NCI-H2081 (cell line): ENCODE measurements at places on chromosomes 3 and 15.
A peak's percentile ranks its signal among the peaks of the same experiment; 100 is the strongest.

GRCh38 chr3:171875923-171876412, 32.8 kb downstream of the TMEM212 start:
- no peak for DNase-seq

GRCh38 chr15:71111181-71111565, 4.1 kb upstream of the THSD4 start:
- DNase-seq: no peak

- no peak for DNase-seq
Measured at GRCh38 chr3:126944089-126944965, 38.6 kb upstream of the PLXNA1 start.

GRCh38 chr3:54259636-54260035, 137.3 kb downstream of the CACNA2D3 start:
- DNase-seq: no peak

DNA sequence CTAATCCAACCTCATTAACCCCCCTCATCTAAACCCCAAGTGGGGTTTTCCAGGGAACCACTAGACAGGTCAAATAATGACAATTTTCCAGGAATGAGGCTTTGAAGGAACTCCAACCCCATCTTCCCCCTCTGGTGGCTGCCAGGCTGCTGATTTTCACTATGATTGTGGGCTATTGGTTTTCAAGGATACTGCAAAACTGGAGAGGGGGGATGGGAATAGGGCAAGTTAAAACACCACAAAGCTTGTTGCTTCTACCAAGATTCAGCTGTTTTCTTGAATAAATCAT, 10.4 kb upstream of the ZNF662 start:
- DNase-seq: no peak

GRCh38 chr3:71726146-71726545, 944 bp upstream of the EIF4E3 start:
- no peak for DNase-seq

- no peak for DNase-seq
Measured at GRCh38 chr3:67123914-67124313, 125.8 kb downstream of the KBTBD8 start.

DNA sequence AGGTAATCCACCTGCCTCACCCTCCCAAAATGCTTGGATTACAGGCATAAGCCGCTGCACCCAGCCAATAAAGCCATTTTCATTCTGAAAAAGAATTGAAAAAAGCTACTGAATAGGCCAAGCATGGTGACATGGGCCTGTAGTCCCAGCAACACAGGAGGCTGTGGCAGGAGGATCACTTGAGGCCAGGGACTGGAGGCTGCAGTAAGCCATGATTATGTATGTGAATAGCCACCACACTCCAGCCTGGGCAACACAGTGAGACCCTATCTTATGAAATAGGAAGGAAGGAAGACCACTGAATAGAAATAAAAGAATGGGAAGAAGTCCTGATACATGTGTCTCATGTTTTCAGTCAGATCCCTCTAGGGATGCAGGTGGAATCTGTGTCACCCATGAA, 36.0 kb upstream of the SEMA4B start:
- no peak for DNase-seq

DNA sequence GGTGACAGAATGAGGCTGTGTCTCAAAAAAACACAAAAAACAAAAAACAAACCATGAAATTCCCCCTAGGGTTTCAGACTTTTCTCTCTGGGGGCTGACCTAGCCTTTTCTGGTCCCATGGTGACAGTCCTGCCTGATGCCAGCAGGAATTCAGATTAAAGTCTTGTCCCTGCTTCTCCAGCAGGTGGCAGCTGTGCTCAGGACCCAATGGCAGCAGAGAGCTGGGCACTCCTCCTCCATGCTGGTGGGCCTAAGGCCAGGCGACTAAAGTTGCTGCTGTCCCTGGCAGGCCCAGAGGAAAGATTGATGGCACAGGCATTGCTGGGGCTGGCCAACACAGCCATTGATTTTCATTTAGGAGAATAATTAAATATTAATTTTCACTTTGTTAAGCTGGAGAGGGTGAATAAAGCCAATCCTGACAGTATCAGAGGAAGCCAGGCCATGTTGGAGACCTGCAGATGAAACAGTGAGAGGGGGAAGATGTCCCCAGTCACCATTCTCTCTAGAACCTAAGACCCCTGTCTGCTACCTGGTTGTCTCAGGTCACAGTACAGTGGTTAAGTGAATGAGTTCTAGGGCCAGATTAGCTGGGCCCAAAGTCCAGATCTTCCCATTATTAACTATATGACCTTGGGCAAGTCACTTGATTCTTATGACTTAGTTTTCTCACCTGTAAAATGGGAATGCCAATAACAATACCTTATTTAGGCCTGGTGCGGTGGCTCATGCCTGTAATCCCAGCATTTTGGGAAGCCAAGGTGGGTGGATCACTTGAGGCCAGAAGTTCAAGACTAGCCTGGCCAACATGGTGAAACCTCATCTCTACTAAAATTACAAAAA, 7.1 kb downstream of the CELF6 start:
- DNase-seq: peak; percentile 51

DNA sequence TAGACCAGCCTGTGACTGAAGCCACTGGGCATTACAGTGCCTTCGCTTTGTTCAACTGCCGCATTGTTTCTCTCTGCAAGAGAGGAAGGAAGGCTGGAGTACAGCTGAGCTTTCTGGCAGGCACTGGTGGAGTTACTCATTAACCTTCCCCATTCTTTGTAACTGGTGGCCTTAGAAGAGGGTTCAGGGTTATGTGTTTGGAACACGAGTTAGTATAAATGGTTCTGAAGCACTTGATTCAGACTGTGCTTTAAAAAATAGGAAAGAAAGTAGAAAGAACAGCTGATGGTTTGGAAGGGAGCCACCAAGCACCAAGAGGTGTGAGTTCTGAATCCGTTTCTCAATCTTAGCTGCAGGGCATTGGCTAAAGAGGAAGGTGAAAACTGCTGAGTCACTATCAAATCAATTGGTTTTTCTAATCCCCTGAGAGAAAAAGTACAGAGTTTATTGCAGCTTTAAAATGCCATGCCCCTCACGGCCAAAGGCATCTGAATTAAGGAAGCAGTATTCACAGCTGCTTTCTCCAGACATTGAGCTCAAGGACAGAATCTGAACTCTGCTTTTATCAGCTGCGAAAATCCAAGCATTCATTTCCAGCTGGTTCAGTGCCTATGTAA, 3.6 kb downstream of the HGD start:
- DNase-seq: no peak

GRCh38 chr3:155270485-155271342, 22.8 kb downstream of the STRIT1 start:
- no peak for DNase-seq

- no peak for DNase-seq
Measured at GRCh38 chr3:114060906-114061655, 4.5 kb downstream of the QTRT2 start.

GRCh38 chr15:71802770-71803169, 7.6 kb upstream of the NR2E3 start:
- DNase-seq: no peak

- DNase-seq: no peak
Measured at GRCh38 chr3:46997453-46998091, 18.1 kb downstream of the NBEAL2 start.

DNA sequence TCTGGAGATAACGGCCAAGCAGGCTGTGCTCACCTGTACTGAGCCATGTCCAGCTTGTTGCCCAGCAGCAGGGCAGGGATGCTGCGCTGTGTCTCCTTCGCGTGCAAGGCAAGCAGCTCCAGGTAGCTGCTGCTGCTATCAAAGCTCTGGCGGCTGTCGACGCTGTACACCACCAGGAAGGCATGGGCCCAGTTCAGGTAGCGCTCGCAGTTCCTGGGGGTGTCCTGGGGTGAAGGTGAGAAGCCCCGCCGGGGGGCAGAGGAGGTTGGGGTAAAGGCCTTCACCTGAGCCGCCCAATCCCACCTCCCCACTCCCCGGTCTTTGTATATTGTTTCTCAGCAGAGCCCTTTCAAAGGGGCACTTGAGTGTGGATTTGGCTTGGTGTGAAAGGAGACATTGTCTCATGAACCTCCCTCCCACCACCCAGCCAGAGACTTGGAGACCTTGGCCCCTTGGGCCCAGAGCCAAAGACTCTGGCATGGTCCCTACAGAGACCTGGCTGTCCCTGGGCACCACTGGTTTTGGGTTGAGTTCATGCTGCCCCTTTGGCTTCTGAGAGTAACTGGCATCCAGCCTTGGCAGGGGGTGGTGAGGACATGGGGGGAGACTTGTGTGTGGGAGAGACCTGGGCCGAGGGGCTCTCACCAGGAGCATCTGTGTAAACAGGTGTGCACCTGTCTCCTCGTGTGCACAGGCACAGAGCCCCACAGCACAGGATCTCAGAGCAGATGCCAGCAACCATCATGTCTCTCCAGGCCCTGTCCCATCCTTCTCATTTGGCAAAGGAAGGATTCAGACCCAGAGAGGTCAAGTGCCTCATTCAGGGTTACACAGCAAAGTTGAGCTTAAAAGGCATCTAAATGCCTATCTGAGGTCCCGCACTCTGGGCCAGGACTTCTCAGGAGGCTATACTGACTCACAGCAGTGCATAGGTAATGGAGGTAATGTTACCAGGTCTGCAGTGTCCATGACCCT, 9.1 kb downstream of the RASL12 start:
- DNase-seq: no peak

GRCh38 chr15:74653426-74654102, 37.9 kb downstream of the CLK3 start:
- DNase-seq: no peak

DNA sequence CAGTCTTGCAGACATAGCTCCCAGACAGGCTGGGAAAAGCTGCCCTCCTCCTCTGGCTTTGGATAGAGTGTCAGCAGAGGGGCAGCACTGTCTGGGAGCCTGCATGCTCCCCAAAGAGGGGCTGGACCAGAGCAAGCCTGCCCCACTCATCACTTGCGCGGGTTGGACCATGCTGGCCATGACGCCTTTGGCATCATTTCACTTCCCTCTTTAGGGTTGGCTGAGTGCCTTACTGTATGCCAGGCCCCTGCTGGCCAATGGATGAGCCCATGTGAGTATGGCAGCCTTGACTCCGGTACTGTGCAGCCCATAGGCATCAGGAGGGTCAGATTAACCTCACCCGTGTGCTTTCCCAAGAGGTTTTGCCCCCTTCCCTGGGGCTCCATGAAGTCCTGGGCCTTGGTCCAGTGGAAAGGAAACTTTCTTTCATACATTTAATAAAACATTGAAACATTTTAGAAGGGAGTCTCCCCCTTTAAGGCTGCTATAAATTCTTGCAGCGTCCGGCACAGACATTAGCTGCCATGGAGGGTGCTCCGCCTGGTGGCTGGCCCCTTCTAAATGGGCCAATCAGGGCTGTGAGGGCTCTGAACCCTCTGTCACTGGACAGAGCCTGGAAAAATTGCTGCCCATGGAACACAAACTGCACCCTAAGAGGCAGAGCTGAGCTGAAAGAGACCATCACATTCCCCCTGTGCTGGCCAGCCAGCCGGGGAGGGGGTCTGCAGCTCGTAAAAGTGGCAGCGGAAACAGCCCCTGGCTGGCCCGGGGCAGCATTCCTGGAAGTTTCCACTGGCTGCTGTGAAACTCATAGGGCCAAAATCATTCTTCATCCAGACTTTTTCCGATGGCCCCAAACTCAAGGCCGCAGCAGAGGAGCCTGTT, 20.8 kb upstream of the DUSP7 start:
- no peak for DNase-seq

GRCh38 chr3:159252274-159252673, 450.4 kb downstream of the MFSD1 start:
- DNase-seq: no peak

DNA sequence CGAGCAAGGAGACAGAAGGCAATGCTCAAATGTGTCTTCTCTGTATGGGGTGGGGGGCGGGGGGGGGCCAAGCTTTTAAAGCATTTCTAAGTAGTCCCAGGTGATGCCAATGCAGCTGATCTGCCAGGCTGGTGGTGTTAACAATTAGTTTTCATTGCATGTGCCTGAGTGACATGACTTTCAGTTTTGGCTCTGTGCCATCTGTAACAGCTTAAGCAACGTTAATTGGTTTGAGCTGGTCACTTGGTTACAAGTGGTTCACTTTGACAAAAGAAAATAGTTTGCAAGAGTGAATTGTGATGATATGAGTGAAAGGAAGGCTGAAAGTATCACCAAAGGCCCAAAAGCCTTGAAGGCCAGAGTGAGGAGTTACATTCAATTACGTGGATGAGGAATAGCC, 26.4 kb upstream of the LRIG1 start:
- peak; percentile 1 for DNase-seq

- DNase-seq: no peak
Measured at GRCh38 chr3:184924547-184924946, 112.6 kb downstream of the VPS8 start.

- DNase-seq: no peak
Measured at GRCh38 chr15:70407955-70408354, 310.2 kb upstream of the TLE3 start.

- no peak for DNase-seq
Measured at GRCh38 chr3:128276146-128276435, 122.8 kb downstream of the EEFSEC start.

DNA sequence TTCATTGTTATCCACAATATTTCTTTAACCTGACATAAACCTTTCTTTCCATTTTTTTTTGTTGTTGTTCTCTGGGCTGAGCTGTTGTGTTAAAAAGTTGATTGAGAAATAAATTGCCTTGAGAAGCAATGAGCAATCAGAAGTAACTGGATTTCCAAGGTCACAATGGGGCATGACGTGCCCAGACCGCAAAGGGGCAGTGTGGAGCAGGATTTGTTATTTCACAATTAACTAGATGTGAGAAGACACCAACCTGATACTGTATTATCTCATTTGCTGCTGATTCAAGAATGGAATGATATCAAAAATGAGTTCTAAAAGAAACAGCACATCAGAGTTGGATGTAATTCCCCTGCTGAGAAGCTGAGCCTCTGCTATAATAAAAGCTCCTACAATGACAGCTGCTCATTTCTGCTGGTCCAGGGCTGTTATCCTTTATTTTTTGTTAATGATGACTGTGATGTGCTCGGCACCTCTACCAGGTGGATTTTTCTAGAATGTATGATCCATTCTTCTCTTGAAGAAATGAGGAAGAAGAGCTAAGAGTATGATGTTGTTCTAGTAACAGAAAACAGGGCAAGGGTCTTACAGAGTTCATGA, 28.1 kb downstream of the CPNE4 start:
- DNase-seq: peak; percentile 29

DNA sequence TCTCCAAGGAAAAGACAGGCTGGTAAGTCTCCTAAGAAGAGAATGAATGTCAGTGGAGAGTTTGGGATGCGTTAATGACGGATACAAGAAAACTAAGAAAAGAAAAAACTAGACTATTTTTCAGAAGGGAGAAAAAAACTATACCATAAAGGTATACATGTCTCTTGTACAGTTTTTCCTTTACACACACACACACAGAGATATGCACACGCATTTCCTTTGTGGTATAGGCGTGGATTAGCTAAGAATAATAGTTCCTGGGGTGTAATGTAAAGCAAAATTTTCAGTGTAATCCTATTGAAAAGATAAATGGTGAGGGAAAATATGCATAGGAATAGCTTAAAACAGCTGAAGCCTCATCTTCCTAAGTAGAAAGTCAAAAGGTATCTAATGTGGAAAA, 36.3 kb downstream of the GABPB1 start:
- DNase-seq: no peak

DNA sequence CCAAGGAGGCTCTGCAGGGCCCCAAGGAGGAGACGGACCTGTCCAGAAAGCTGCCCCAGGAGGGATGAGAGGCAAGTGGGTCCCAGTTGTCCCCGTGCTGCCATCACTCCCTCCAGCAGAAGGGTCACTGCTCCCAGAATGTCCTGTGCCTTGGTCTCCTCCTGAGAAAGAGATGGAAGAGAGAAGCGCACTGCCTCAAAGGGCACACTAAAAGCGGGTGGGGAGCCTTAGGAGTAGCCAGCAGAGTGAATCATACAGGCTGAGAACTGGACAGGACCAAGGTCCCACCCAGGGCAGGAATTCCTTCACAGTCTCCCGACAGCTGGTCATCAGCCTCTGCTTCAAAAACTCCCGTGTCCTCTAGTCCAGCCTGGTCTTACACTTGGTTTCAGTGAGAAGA, 4.6 kb downstream of the THPO start:
- DNase-seq: no peak
